Fibroblast of skin of left quadriceps (primary cell): ENCODE measurements at places on chromosomes 2 and 18.

DNA sequence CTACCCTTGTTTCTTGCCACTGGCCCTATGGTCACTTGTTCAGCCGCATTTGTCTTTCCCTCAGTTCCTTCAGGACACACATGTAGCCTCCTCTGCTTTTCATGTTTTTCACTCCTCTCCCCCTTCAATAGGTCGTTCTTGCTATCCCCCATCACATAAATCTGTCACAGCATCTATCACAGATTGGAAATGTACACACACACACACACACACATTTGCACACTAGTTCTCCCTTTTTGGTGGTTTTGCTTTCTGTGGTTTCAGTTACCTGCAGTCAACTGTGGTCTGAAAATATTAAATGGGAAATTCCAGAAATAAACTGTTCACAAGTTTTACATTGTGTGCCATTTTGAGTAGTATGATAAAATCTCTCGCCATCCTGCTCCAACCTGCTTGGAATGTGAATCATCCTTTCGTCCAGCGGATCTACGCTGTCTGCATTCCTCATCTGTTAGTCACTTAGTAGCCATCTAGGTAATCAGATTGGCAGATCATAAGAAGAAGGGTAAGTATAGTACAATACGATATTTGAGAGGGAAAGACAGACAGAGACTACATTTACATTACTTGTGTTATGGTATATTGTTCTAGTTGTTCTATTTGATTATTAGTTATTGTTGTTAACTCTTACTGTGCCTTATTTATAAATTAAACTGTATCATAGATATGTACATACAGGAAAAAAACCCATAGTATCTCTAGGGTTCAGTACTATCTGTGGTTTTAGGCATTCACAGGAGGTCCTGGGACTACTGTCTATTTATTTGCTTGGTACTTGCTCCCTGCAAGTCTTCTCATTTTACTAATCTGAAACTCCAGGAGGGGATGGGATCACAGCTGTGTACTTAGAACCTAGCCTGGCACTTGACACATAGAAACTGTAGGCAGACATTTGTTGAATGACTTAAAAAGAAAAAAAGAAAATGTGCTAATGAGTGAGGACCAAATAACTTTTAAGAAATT lies 86.1 kb upstream of the PNPT1 start:
- peak; percentile 20 for DNase-seq

DNA sequence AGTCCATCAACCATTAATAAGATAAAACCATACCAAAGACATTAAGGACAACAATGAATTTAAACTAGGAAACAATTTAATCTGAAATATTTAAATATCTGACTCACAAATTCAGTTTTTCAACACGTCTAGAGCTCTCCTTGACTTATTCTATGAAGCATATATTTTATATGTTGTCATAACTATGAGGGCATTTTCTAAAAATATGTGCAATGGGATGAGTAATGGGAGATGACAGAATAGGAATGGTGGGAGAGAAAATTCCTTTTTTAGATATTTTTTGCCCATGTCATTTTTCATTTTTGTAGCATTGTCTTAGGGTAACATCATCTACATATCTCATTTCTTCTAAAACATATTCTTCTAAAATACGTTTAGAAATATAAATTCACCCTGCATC lies 79.2 kb upstream of the CDH2 start:
- DNase-seq: peak; percentile 9

GRCh38 chr18:58578321-58578720 lies 50.6 kb downstream of the ALPK2 start:
- no peak for DNase-seq

- peak; percentile 47 for DNase-seq
These were observed 8.7 kb downstream of the CEP68 start for GRCh38 chr2:65064728-65065552.

DNA sequence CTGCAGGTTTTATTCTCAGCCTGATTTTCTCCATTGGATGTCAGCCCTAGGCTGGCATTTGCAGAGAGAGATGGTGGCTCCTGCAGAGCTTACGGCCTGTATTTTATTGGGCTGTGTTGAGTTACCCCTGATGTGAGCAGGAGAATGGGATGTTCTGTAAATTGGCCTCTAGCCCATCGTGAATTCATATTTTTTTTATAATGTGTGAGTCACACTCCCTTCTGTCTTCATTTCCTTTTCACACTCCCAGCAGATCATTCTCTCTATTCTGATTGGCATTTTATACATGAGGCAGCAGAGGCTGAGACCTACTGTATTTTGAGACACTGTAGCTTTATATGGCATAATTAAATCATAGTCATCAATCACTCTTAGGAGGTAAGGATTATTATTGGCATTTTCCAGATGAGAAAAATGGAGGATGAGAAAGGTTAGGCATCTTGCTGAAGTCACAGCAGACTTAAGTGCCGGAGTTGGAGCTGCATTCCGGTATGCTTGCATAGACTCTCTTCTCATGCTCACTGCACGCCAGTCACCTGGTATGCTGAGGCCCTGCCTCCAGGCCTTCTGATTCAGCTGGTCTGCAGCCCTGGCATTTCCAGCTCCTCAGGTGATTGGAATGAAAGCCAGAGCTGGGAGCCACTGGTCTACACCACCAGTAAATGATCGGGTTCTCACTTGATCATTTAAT lies 142.4 kb downstream of the NEDD4L start:
- peak; percentile 61 for DNase-seq
